Right ventricle myocardium inferior (tissue), 1 donor: ENCODE measurements at places on chromosomes 1 and 21.
A peak's percentile ranks its signal among the peaks of the same experiment; 100 is the strongest.

DNA sequence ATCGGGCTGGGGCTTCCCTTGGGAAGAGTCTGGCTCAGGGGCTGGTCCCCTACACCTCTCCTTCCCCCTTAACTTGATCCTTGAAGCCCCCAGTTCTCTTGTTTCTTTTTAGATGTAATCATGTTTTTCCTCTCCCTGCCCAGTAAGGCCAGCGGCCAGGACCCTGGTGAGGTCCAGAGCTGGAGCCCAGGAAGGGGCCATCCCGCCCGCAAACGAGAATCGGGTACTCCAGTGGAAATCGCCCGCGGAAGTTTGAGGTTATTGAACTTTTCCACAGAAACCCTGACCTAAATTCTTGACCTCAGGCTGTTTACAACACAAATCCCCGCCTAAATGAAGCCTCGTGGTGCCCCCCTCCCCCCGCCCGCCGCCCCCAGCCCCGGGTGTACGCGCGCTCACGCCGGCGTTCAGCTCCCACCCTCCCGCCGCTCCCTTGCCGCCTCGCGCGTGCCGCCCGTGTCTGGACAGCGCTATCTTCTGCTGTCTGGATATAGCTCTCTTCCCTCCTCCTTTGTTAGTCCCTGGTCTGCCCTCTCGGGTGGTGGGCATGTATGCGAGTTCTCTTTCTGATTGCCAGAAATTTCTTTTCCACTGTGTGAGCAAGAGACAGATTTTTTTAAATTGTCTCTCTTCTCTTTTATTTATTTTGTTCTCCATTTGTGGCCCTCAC lies 165.9 kb upstream of the CACNA1E start:
- DNase-seq = no peak

DNA sequence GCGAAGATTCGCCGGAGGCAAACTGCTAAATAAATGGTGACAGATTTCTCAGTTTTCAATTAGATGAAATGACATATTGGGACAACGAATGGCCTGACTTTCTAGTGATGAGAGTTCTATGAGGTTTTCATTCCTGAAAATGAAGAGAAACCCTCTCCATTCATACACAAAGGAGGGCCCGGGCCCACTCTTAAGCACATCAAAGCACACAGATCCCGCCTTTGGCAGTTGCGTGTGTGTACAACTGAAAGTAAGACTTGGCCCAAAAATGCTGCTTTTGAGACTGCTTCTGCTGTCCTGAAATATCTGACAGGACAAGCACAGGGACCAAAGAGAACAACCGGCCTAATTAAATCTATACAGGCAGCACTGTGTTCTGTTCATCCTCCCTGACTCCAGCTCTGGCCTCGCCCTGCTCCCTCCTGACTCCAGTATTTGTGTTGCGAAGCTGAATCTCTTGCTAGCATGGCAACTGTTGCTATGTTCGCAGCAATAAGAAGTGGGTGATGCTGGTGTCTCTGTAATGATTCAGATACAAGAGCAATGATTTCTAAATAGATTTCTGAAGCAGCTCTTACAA lies 7.4 kb downstream of the LRRC53 start:
- DNase-seq = no peak

GRCh38 chr1:33364565-33364918 lies 43.6 kb upstream of the A3GALT2 start:
- no peak for DNase-seq

DNA sequence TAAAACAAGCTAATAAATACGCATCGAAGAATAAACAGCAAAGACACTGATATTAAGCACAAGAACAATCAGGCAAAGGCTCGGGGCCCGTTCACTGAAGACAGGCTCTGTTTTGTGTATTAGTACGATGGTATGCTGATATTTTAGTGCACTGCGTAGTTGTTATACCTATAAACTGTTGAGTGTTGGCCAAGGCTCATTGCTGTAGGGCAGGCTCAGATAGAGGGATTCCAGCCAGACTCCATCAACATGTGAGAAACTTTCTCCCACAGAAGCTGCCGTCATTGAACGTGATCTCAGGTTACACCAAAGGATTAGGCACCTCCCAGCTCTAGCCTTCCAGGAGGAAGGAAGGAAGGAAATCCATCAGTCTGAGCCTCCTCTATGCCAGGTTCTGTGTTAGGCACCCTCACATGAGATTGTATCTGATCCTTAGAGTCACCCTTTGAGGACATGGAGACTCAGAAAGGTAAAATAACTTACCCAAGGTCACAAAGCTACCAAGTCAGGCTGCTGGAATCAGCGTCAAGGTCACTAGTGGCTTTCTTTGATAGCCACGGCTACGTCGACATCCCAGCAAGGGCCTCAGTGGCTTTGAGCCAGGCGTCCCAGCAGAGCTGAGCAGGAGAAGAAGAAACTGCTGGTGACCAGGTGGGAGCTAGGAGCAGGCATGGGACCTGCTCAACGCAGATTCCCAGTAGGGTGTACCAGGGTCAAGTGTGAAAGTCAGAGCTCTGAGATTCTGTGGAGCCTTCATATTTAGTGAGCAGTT lies 14.8 kb downstream of the BCAR3 start:
- DNase-seq = no peak

- DNase-seq = no peak
These were observed 865 bp downstream of the ATP5IF1 start for GRCh38 chr1:28236656-28237322.

DNA sequence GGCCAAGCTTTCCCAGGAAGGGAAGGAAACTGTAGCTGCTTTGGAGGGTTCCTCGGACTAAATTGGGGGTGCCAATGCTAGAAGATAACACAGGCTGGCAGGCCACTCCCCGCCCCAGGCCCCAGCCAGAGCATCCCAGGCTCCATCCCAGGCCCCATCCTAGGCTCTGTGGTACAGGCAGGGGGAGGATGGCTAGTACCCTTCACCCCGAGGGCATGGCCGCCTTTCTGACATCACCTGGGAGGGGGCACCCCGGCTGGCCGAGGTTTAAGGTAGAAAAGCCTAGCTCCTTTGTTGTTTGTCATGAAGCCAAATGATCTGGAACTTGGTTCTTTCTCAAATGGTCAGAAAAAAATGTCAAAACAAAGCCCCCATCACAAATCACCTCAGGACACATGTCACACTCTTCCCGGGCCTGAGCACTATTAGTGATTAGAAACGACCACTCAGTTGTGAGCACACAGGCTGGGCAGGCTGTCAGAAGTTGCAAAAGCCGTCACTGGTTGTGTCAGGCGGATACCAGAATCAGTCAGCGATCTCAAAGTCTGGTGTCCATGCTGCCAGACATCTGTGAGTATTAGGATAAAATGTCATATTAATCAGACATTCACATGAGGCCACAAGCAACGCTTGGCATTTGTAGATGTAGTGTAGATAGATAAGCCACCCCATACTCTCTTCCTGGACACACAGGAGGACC lies 31.0 kb upstream of the ETS2 start:
- no peak for DNase-seq

GRCh38 chr1:220906561-220907334 lies 27.5 kb downstream of the HLX start:
- no peak for DNase-seq

DNA sequence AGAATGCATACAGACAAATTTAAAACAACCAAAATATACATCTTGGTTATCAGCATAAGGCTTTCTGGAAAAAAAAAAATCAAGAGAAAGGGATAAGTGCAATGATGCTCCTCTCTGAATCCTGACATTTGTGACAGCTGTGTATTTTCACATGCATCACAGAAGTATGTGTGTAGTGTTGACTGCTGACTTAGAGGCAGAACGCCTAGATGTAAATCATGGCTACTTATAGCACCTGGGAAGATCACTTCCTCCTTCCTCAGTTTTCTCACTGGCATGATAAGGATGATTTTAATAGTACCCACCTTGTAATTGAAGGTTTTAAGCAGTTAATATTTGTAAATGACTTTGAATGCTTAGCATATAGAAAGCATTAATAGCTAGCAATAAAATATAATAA lies 112.5 kb downstream of the MRPL39 start:
- DNase-seq = no peak

- DNase-seq = peak; percentile 90
These were observed 15.7 kb downstream of the ABCG1 start for GRCh38 chr21:42234464-42235241.

DNA sequence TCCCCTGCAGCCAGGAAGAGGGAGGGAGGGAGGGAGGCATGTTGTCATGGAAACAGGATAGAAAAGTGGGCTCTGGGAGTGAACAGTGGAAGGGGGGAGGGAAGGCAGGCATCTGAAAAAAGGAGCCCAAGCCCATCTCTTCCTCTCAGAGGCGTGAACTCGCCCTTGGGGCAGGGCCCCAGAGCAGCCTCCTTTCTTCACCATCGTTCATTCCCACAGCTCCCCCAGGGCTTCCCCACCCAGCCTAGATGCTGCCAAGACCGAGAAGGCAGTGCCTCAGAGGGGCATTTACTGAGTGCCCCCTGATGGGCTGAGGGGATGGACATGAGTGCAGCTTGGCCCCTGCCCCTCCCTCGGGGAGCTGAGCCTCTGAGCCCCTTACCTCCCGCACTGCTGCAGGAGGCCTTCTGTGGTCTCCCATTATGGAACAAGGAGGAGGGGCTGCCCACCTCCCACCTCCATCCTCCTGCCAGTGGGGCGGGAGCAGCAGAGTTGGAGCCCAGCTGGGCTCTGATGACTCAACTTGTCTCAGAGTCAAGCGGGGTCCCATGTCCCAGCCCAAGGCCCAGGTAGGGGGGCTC lies 39.1 kb upstream of the KIF21B start:
- DNase-seq = no peak

DNA sequence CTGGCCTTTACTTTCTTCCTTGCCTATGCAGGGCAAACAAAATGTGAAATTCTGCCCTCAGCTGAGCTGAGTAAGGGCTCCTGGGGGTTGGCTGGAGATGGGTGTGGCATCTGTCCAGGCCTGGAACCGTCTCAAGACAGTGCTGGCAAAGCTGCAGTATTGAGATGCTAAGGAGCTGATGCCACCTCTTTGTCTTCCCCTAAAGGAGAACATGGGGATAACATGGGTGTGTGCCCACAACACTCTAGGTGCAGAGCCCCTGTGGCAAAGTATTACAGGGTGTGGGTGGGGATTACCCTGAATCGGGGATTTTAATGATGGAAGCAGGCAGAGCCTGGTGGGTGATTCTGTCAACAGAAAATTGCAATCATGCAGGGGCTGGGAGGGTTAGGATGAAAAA lies 2.5 kb upstream of the ST3GAL3 start:
- DNase-seq = no peak

DNA sequence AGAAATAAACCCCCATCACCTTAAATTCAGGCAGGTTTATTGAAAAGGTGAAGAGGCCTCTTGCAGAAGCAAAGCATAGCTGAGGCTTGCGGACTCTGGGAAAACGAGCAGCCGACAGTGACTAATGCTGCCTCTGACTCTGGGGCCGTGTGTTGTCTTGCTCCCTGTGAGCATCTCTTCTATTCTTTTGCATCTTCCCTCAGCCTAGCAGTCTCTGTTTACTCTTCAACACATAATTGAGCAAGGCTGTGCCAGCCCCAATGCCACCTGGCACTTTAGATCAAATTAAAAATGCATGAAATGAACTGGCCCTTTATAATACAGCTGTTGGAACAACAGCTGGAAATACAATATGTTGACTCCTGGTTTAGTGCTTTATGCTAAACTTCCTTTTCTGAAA lies 18.4 kb upstream of the REG4 start:
- no peak for DNase-seq

DNA sequence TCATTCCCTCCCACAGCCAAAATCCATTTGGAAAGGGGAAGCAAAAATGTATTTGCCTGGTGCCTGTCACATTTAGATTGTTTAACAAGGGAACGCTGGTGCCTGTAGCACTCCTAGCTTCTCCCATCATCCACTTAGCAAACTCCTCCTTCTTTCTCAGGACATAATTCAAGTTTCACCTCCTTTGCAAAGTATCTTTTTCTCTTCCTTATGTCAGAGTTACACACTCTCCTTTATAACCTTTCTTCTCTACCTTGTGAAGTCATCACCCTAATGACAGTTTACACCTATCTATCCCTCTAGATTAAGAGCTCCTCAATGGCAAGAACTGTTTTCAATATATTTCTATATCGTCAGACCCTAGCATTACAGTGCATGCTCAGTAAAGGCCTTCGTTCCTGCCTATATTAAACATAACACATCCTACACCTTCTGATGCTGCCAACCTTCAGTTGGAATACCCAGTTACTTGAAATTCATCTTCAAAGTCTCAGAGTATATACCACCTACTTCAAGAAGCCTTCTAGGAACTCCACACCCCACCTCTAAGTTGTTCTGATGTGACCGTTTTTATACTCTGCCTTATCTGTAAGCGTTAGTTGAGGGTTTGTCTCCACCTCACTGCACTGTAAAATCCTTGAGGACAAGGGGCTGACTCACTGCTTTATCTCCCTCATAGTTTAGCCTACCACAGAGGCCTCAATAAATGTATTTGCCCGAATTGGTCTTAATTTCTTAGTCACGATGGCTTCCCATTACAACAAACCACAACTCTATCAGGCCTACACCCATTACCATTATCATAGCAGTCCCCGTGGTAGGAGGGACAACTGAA lies 1.0 kb upstream of the EPS15 start:
- no peak for DNase-seq

DNA sequence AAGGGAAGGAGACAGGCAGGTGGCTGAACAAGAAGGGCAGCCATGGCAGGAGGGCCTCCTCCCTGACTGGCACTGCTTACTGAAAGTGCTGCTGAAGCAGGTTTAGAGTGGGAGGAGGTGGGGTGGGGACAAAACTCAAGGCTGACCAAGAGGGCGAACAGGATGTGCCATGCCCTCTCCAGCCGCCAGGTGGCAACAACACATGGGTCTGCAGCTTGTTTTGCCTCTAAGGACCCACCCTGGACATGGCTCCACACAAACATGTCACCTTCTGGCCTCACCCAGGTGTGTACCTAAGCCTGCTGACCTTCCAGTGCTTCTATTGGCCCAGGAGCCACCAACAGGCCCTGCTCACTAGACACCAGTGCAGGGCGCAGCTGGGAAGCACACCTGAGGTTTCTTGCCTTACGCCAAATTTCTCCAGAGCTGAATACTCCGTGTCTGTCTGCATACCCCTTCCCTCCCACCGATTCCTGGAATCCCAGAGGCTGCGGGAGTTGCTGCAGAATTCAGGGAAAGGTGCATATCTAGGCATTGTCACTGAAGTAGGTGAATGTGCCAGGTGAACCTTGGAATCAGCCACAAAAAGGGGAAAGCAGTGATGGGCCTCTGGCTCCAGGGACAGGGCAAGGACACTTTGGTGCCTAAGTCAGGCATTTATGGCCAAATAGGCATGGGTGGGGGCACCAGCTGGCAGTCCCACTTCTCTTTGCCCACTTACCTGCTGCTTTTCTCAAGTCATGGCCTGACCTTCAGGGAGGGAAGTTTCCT lies 5.3 kb downstream of the PSRC1 start:
- peak; percentile 86 for DNase-seq

GRCh38 chr1:42163114-42163513 lies 1.4 kb downstream of the GUCA2A start:
- no peak for DNase-seq

- DNase-seq = no peak
These were observed 325.0 kb upstream of the ESRRG start for GRCh38 chr1:217048104-217048707.

- no peak for DNase-seq
These were observed 30.0 kb upstream of the NRDC start for GRCh38 chr1:51908499-51908898.
